ENCODE measurements at places on chromosomes 6 and 20.
A peak's percentile ranks its signal among the peaks of the same experiment; 100 is the strongest.

GRCh38 chr6:131331151-131331550 lies 195.9 kb downstream of the AKAP7 start:
- DNase-seq, result no peak

GRCh38 chr6:9437836-9438235 lies 977.0 kb downstream of the TFAP2A start:
- no peak for DNase-seq

DNA sequence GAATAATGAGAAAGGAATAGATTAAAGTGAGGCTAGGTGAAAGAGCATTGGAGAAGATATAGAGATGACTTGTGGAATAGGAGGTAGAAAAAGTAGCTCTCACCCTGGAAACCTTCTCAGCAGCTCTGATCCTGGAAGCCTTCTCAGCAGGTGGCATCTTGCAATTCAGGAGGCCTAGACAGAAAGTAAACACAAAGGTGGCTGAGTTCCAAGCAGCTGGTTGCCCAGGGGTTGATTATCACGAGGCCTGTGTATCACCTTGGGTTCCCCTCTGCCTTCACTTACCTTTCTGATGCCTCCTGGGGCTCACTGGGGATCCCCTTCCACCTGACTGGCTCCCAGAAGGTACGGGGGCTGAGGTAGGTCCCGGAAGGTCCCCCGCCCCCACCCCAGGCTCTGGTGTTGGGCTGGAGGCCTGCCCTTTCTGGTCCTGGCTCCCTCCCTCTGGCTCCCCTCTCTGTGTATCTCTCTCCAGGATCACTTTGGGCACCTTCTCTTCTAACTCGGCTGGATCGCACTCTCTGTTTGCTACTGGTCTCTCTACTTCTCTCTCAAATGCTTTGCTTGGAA lies 9.7 kb downstream of the MDC1 start:
- no peak for DNase-seq

- DNase-seq, result no peak
These were observed 11.8 kb downstream of the DCBLD1 start for GRCh38 chr6:117494283-117494682.

- no peak for DNase-seq
These were observed 294.2 kb upstream of the SYNCRIP start for GRCh38 chr6:85936916-85937315.

- DNase-seq, result no peak
These were observed 233.4 kb upstream of the FLRT3 start for GRCh38 chr20:14570811-14571210.

- no peak for DNase-seq
These were observed 1.1 kb upstream of the PREX1 start for GRCh38 chr20:48828734-48829460.

DNA sequence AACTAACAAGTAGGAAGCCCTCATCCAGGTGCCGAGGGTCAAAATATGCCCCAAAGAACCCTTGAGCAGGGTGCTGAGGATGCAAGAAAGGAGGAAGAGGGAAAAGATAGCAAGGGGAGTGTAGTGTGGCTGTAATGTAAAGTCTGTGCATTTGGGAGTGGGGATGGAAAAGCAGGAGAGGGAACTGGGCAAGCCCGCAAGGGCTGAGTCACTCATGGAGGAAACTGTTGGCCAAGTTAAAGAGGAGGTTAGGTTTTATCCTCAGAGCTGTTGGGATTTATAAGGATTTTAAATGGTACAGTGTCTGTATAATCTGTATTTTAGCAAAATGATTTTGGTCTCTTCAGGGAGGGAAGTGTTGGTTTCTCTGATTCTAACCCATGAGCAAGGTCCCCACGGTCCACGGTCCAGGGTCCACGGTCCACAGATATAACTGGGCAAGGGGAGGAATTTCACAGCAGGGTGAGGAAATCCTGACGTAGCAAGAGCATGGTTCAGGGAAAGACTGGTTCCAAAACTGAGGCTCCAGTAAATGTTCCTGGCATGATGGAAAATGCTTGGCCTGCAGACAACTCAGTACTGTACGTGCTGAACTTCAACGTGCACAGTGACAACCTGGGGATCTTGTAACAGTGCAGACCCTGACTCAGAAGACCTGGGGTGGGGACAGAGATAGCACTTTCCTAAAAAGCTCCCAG lies 759.8 kb downstream of the PTPRT start:
- DNase-seq, result no peak

DNA sequence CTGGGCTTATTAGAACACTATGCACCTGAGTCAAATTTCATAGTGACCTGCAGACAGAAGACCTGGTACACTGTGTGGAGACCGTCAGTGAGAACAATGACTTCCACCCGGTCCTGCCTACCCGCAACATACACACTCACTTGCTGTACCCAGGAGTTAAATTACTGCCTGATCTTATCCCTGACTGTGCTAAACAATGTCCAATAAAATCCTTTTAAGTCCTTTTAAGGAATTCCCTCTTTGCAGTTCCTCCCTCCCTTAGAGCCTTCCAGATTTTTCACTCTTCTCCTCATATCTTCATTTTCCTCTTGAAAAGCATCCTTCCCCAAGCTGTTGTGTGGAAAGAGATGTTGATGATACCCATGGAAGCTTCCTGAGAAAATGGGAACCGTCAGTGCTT lies 3.4 kb upstream of the KCNG1 start:
- DNase-seq, result no peak

- no peak for DNase-seq
These were observed 648.8 kb upstream of the AGPAT4 start for GRCh38 chr6:161922631-161923119.

GRCh38 chr20:1280195-1281102 lies 14.4 kb downstream of the SNPH start:
- DNase-seq, result no peak

GRCh38 chr6:127186889-127187288 lies 68.4 kb downstream of the RSPO3 start:
- DNase-seq, result no peak

GRCh38 chr6:33123732-33124524 lies 48.1 kb downstream of the HLA-DPB1 start:
- no peak for DNase-seq

DNA sequence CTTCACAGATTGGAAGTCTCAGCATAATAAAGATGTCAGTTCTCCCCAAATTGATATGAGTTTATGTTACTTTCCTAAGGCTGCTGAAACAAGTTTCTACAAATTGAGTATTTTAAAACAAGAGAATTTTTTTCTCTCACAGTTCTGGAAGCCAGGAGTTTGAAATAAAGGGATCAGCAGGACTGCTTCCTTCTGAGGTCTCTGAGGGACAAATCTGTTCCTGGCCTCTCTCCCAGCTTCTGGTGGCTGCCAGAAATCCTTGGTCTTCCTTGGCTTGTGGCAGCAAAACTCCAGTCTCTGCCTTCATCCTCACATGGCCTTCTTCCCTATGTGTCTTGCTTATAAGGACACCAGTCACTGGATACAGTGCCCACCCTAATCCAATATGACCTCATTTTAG lies 136.1 kb downstream of the TFAP2A start:
- peak; percentile 19 for DNase-seq

DNA sequence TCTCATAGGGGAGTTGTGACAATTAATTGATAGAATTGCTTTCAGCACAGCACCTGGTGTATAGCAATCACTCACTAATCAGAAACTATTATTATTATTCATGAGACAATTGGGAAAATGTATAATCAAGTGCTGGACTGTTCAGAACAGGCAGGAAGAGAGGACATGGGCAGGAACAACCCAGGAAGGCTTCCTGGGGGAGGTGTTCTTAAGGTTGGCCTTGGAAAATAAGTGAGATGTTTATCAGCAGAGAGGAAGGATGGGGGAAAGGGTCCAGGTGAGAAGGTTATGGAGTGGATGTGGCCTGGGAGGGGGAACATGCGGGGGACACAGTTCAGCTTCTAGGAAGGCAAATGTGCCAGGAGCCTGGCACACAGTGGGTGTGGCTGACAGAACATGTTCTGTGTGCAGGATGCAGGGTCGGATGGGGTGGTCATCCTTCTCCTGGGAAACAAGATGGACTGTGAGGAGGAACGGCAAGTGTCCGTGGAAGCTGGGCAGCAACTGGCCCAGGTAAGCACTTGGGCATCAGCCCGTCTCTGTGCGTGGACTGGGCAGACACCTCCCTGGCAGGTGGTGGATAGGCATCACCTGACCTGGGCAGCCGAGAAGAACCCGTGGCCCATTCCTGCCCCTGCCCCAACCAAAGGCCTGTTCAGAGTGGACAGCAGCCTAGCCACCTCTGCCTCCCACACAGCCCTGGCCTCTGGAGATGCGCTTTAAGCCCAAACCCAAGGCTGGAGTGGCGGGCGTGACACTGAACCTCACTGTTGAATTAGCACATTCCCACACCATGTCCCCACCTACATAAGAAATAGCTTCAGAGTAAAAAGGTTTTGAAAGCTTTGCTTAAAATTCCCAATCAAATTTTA lies 30.9 kb downstream of the RAB44 start:
- no peak for DNase-seq

DNA sequence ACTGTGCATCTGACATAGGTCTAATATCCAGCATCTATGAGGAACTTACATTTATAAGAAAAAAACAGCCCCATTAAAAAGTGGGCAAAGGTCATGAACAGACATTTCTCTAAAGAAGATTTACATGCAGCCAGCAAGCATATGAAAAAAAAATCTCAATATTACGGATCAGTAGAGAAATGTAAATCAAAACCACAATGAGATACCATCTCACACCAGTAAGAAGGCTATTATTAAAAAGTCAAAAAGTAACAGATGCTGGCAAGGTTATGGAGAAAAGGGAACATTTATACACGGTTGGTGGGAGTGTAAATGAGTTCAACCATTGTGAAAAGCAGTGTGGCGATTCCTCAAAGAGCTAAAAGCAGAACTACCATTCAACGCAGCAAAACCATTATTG lies 13.1 kb downstream of the METTL24 start:
- DNase-seq, result no peak

- DNase-seq, result no peak
These were observed 47.6 kb downstream of the BACH2 start for GRCh38 chr6:90249034-90249433.

DNA sequence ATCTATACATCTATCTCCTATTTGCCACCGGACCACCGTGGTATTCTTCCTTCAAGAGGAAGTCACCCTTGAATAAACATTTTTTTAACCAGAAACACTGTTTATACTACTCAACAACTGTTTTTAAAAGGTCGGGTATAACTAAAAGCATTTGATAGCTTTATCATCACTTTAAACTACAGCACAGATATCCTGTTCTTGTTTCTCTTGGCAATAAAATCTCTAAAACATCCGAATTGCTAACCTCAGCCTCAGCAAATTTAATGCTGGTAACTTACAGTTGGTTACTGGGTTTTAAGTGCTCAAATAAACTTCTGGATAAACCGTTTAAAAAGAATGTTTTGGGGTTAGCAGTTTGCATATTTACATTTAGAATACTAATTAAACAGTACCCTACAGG lies 20.4 kb downstream of the ZUP1 start:
- DNase-seq, result no peak

DNA sequence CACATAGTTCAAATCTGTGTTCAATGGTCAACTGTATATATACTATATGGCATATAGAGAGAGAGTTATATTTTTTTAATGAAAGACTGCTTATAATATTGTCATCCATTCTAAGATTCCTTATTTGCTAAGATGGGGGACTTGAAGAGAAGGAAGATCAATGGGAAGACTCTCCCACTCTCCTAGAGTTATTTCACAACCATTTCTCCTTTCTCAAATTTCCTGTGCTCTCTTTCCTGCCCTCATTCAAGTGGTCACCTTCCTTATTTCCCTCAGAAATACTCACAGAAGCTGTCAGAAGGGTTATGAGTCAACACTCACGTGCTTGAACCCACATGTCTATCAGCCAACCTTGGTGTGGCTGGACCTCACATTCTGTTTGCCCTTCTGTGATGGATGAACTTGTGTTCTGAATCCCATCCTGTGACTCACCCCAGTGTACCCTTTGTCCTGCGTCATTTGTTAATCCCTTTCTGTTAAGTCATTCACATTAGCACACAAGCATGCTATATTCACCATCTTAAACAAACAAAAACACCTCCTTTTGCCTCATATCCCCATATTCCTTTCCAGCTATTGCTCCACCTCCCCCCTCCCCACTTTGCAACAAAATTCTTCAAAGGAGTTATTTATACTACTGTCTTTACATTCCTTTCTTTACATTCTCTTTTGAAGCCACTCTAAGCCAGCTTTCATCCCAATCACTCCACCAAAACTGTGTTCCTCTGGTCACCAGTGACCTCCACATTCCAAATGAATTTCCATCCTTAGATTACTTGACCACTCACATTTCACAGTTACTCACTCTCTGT lies 279.3 kb upstream of the TCF21 start:
- no peak for DNase-seq

DNA sequence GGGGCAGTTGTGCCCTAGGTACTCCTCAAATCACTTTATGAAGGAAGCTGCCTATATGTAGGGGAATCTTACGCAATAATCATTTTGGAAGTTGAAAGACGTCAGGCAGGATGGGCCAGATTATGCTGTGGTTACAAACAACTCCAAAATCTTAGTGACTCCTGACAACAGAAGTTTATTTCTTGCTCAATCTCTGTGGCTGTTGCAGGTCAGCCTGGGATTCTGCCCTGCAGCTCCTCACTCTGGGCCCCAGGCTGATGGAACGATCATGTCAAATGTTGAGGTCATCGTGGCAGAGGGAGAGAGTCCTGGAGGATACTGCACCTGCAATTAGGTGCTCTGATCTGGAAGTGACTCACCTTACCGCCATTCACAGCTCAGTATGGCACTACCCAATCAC lies 88.4 kb downstream of the ZDHHC14 start:
- DNase-seq, result no peak

DNA sequence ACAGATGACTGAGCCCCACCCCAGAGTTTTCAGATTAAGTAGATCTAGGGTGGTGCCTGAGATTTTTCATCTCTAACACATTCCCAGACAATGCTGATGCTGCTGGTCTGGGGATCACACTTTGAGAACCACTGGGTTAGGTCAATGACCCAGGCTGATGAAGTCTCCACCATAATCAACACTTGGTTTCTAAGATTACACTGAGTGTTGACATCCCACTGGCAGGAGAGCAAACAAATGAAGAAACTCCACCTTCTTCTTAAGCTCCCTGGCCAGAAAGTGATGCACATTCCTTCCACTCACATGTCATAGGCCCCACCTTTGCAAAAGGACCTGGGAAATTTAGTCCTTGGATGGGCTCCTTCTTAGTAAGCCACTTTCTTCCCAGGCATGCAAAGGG lies 53.1 kb downstream of the MAFB start:
- DNase-seq, result no peak

GRCh38 chr6:150620244-150620643 lies 20.6 kb downstream of the PLEKHG1 start:
- no peak for DNase-seq

GRCh38 chr6:135600931-135601330 lies 103.4 kb upstream of the AHI1 start:
- DNase-seq, result no peak

GRCh38 chr6:138026342-138026741 lies 80.9 kb downstream of the PERP start:
- DNase-seq, result no peak

GRCh38 chr20:51631011-51631950 lies 88.8 kb upstream of the NFATC2 start:
- DNase-seq, result no peak

GRCh38 chr6:165106261-165106660 lies 203.1 kb downstream of the C6orf118 start:
- no peak for DNase-seq

GRCh38 chr6:151269321-151269995 lies 29.7 kb downstream of the AKAP12 start:
- no peak for DNase-seq
